ENCODE measurements at places on chromosomes 1 and 21. TPM values are rescaled to one million over a fixed set of nuclear protein-coding genes. Genes with fewer than 3 reads are reported as not detected.

Gene PDZK1IP1
- polyA plus RNA-seq, result not detected

Gene CRB1
- not detected for polyA plus RNA-seq

Gene ZNF695
- polyA plus RNA-seq, result not detected

Gene VASH2
- polyA plus RNA-seq, result 0.30 TPM

Gene SLC45A1
- 0.81 TPM for polyA plus RNA-seq

Gene ERICH3
- polyA plus RNA-seq, result not detected

Gene ACKR1
- polyA plus RNA-seq, result not detected

Gene RXFP4
- polyA plus RNA-seq, result 0.46 TPM

Gene PRAMEF5
- not detected for polyA plus RNA-seq

Gene TRIM58
- polyA plus RNA-seq, result 0.16 TPM

Gene MARK1
- not detected for polyA plus RNA-seq

Gene UBL4B
- polyA plus RNA-seq, result not detected

Gene HIPK1
- polyA plus RNA-seq, result 14.5 TPM
